ENCODE measurements at places on chromosomes 4 and X.

DNA sequence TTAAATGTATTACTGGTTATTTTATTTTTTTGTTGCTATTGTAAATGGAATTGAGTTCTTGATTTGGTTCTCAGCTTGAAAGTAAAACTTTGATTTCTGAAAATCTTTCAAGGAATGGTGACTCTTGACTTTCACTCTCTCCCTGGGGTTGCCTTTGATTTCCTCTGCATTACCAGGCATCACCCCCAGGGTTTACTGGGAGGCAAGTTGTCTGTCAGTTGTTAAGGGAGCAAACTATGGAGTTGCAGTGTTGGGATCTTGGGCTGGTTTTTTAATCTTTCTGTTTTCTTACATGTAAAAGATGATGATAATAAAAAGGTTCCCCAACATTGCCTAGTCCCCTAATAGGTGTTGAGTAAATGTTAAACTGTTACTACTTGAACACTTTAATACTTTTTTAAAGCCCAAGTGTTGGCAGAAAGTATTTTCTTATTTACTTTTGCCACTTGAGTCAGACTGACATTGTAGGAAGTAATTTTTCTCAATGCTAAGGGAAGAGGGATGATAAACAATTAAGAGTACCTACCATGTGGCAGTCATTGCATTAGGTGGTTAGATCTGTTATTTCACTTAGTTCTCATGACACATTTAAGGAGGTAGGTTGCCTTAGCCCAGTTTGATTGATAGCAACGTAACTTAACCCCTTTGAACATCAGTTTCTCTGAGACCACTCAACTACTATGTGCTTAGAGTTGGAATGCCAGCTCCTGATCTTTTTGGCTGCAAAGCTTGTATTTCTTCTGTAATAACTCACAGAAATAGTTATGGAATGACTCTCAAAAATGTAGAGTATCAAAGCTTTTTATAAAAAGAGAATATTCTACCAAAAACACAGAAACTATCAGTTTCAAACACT lies 67.1 kb downstream of the DCLK2 start:
- peak; percentile 30 for DNase-seq

DNA sequence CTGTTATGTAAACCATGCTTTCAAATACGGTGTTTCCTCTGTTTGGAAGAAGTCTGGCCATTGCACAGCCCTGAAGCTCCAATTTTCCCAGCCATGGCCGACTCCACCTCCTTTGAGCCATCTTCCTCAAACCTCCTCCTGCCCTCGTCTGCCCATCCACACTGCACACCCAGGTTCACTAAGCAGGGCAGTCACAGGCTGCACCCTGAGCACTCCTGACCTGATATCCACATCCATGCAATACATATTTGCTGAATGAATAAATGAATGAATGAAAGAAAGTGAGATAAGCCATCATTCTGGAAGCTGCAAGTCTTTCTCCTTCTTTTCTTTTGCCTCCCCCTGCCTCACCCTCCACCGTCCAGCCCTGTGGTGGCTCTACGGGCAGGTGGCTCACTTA lies 22.2 kb downstream of the XG start:
- DNase-seq, result no peak

GRCh38 chr4:110188113-110188512 lies 10.3 kb downstream of the ELOVL6 start:
- no peak for DNase-seq

- no peak for DNase-seq
Observed at GRCh38 chr4:115514675-115515074, 401.3 kb upstream of the NDST4 start.

GRCh38 chr4:1714303-1715001 lies 2.3 kb upstream of the SLBP start:
- DNase-seq, result no peak

GRCh38 chr4:81549984-81550383 lies 78.3 kb upstream of the RASGEF1B start:
- peak; percentile 2 for DNase-seq

DNA sequence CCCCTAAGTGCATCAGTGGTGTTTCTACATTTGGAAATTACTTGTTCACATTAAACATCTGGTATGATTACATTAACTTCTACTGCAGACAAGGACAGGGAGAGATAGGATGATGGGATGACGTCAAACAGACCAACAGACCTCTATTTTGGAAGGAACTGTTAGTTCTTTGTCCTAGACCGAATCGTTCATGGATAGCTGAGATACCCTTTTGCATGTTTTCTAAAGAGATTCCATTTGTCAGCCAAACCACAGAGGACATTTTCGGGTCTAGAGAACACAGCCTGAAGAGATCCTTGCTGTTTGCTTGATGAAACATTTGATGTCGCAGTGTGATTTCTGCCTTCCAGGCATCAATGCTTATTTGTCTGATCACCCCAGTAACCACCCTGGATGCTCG lies 27.7 kb downstream of the CHST7 start:
- no peak for DNase-seq

DNA sequence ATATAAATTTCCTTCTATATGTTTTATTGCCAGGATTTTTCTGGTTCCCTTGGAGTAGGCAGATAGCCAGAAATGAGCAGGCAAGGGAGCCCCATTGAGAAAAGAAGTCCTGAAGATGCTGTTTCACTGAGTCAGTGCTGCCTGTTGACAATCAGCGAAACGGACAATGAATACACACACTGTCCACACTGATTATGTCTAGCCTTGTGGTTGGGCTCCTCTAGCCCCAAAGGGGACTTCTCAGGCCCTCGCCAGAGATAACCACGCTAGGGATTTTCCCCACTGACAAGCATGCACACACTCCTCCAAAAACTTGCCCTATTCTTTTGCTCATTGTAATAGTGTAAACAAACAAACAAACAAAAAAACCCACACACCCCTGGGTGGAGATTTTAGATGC lies 369.3 kb downstream of the DMD start:
- DNase-seq, result no peak

DNA sequence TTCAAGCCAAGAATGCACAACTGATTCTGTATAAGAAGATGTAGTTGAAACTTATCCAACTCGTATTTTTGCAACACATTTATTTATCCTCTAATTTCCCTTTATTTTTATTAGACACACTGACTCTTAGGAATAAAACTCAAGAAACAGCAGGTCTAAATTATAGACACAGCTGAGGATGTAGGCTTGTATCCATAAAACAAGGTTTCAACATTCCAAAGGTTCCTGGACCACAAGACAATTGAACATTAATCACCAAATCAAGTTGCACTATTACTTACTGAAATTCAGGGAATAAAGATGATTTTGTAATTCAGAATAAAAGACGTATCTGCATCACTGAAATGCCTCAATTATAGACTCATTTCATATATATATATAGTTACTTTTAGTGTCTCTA lies 683.5 kb upstream of the GRIA3 start:
- DNase-seq, result no peak
